NCI-H510A (cell line): ENCODE measurements at places on chromosomes 1 and 21.

DNA sequence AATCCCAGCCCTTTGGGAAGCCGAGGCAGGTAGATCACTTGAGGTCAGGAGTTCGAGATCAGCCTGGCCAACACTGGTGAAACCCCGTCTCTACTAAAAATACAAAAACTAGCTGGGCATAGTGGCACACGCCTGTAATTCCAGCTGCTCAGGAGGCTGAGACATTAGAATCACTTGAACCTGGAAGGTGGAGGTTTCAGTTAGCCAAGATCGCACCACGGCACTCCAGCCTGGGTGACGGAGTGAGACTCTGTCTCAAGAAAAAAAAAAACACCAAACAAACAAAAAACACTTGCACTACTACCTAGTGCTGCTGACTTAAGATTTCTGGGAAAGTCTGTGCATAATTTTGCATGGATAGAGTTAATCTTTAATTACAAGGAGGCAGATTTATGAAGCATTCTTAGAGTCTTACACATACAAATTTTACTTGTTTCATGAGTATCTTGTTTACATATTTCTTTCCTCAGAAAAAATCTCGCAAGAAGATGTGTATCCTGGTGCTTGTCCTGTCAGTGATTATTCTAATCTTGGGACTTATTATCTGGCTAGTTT is 8.7 kb upstream of the PPP1R8 start:
- DNase-seq, result no peak

DNA sequence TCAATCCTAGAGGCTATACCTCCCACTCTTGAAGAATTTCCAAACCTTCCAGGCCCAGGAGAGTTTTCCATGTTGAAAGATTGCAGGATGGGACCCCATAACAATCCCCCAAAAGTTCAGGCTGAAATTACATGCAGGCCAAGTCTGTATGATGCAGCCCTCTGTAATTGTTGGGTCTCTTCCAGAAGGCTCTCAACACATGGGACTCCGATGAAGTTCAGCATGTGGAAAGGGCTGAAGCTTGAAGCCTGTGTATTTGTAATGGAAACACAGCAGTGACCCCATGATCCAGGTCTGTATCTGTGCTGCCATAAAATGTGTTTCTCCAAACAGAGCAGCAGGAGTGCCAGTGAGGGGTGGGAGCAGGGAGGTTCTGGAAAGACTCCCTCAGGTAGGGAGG is 202.5 kb upstream of the LYPLAL1 start:
- no peak for DNase-seq

DNA sequence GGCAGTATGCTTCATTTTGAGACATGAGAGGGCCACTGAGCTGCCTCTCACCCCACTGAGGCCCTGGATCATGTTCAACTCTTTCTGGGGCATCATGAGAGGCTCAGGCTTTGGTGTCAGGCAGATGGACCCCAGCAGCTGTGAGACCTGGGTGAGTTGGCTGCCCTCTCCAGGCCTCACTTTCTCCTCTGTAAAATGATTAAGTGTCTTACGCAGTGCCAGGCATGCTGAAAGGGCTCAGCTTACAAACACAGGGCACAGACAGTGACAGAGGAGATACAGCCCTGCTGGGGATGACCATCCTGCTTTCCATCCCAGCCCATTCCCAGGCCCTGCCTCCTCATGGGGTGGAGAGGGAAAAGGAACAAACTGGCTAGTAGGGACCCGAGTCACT is 387.4 kb downstream of the MATN1 start:
- DNase-seq, result no peak

- peak; percentile 85 for DNase-seq
These were observed 55.3 kb downstream of the NDUFS5 start for GRCh38 chr1:39081271-39082009.

DNA sequence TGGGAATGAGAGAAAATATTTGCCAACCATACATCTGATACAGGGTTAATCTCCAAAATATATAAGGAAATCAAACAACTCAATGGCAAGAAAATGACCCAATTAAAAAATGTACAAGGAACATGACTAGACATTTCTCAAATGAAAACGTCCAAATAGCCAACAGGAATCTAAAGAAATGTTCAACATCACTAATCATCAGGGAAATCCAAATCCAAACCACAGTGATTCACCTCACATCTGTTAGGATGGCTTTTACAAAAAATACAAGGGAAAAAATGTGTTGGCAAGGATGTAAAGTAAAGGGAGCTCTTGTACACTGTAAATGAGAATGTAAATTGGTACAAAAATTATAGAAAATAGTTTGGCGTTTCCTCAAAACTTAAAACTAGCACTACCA is 54.7 kb upstream of the ZRANB2 start:
- DNase-seq, result no peak

GRCh38 chr1:1164701-1165451 is 8.8 kb upstream of the TTLL10 start:
- peak; percentile 58 for DNase-seq

GRCh38 chr1:161130266-161130665 is 2.2 kb downstream of the DEDD start:
- no peak for DNase-seq

DNA sequence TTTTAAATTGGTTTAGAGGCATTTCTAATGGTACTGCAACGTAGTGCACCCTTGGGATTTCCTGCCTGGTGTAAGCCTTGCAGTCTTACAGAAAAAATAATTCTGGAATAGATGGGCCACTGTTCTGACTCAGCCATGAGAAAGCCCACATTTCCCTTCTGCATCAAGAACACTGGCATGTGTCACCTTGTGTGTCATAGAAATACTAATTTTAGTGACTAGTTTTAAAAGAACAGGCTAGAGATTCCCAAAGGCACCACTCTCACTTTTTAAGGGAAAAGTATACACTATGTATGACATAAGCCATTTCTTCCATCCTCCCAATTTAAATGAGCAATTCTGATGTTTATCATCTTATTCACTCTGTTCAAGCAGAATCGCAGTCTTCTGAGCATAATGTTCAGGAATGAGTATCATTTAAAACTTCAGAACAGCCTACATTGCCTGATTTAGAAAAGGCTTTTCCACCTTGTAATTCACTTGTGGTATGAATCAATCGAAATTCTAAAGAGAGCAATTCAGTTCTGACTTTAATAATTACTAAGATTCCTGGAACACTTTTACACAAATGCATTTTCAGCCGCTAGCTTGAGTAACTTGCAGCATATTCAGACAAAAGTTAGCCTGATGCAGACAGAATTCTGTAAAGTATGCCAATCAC is 18.8 kb downstream of the RGS13 start:
- no peak for DNase-seq

- DNase-seq, result peak; percentile 91
These were observed at the start of gene CSMD2 for GRCh38 chr1:34164771-34165391. CSMD2 (minus strand) TSS chr1:34165230; CDS start chr1:34165097, 133 bp downstream.

DNA sequence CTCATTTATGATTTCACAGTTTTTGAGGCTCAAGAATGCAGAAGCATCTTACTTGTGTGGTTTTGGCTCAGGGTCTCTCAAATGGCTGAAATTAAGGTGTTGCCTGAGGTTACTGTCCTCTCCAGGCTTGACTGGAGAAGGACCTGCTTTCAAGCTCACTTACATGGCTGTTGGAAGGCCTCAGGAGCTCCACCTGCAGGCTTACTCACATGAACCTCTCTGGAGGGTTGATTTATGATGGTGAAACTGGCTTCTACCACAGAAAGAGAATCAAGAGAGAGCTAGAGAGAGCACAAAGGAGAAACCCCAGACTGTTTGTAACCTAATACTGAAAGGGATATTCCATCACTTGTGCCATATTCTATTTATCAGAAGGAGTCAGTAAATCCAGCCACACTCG is 6.2 kb upstream of the KCNK2 start:
- peak; percentile 35 for DNase-seq

DNA sequence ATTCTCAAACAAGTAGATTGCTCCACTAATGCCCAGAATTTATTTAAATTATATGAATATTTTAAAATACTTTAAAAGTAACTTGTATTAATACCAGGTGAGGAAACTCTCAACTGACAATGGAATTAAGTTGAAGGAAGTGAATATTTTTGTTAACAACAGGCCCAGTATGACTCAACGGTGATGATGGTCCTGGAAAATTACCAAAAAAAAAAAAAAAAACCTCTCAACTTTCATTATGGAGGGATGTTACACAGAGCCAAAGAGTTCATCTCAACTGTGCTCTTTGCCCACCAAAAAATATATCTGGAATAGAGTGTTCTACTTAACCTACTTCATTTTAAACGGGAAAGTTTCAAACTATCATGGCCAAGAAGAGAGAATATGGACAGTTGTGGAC is 28.3 kb downstream of the CFH start:
- no peak for DNase-seq

GRCh38 chr1:245587435-245588115 is 432.8 kb downstream of the KIF26B start:
- no peak for DNase-seq

DNA sequence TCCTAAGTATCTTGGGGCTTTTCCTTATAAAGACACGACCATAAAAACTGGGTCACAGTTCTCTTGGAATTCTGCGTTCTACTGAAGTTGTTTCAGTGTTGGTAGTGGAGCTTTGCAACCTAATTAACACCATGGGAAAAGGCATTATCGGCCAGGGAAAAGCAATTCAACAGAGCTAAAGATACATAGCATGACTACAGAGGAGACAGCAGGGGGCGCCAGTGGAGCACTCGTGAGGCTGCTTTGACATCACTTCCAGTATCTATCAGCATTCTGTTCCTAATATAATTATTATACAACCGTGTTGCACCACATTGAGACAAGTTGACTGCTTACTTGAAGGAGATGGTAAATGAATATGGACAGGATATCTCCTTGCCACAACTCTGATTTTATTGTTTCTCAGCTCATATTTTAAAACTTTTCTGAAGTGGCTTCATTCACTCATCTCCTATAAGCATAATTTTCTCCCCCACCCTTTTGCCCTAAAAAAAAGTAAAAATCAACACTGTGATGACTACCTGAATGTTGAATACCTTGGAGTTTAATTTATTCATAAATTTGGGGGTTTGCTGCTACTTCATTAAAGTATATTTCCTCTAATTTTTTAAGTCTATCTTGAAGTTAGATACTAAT is 39.4 kb downstream of the ZP4 start:
- no peak for DNase-seq

- DNase-seq, result no peak
These were observed 271.7 kb upstream of the ADGRL2 start for GRCh38 chr1:81529014-81529413.

DNA sequence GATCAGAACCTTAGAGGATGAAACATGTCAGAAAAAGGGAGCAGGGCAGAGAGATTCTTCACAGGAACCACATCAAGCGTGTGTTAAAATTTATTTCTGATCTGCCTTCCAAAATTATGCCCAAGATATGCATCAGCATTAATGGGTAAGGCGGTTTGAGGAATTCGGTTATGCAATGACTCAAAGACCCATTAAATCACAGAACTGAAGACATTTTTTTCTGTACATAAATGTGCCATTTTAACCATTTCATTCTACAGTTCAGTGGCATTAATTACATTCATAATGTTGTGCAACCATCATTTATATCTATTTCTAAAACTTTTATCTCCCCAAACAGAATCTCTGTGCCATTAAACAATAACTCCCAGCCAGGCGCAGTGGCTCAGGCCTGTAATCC is 43.4 kb downstream of the CNST start:
- no peak for DNase-seq

GRCh38 chr1:179055937-179056336 is 25.9 kb upstream of the TOR3A start:
- no peak for DNase-seq

DNA sequence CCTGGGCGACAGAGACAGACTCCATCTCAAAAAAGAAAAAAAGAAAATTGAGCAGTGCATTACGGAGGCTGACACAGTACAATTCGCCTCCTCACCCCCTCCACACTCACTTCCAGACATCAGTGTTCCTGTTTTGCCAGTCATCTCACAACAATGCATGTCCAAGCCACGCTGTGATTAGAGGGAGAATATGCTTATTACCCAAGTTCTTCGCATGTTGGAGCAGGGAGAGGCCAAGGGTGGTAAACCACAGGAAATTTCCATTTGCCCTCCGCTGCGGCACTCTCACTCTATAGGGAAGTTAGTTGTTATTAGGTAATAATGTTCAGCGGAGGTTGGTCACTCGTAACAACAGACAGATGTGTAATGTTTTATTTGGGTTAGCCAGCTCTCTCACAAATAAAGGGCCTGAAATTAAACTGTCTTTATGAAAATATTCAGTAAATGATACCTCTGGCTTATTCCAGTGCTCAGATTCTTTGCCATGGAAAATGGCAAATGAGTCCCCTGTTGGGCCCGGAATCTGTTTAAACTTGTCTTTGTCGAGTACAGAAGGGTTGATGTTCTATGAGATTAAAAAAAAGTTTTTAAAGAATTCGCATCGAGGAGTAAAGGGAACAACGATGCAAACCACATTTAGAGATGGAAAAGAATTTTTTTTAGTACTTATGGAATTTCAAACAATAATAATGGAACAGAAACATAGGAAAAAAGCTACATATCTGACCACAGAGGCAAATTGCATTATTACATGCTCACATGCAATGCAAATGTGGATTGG is 33.1 kb downstream of the KCNJ15 start:
- no peak for DNase-seq

DNA sequence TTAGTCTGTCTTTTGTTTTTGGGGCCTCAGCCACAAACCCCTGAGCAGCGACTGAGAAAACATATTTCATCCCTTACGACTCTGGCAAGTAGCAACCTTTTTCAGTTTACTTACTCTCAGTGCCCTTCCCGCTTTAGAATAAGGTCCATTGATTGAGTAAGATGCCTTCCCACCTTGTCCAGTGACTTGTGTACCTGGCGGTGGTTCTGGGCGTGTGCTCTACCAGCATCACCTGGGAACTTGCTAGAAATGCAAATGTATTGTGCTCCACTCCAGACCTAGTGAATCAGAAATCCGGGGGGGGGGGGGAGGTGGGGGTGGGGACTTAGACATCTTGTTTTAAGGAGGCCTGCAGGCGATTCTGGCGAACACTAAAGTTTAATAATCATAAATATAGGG is 72.1 kb downstream of the S1PR1 start:
- no peak for DNase-seq

- DNase-seq, result no peak
These were observed 52.0 kb upstream of the RGS2 start for GRCh38 chr1:192756847-192757246.

GRCh38 chr1:109213824-109214693 is at the start of gene SARS1:
SARS1 (plus strand) TSS chr1:109213918; CDS start chr1:109213993, 75 bp downstream.
- DNase-seq, result peak; percentile 65
